Right cardiac atrium (tissue), 5 donors: ENCODE measurements at places on chromosomes 5 and 9. TPM values are rescaled to one million over a fixed set of nuclear protein-coding genes. Genes with fewer than 3 reads are reported as not detected.

The TUSC1 gene
- 17.3 TPM for total RNA-seq

The CTXN3 gene
- not detected for total RNA-seq

The RGS7BP gene
- total RNA-seq: 8.1 TPM

The DMRT3 gene
- total RNA-seq: not detected

The TMEM215 gene
- total RNA-seq: not detected

The IL13 gene
- total RNA-seq: not detected

The PCDHB11 gene
- total RNA-seq: 1.9 TPM

The ENHO gene
- 0.67 TPM for total RNA-seq

The PCDH1 gene
- 21.3 TPM for total RNA-seq

The IL33 gene
- total RNA-seq: 45.2 TPM

The FAM169A gene
- total RNA-seq: 8.9 TPM

The BTNL8 gene
- not detected for total RNA-seq

The ZNF354C gene
- 5.0 TPM for total RNA-seq

The MEF2C gene
- 64.5 TPM for total RNA-seq

The TSSK1B gene
- not detected for total RNA-seq

The TSLP gene
- total RNA-seq: 2.3 TPM

The GFI1B gene
- 0.34 TPM for total RNA-seq

The KCNMB1 gene
- total RNA-seq: 1.4 TPM

The RELL2 gene
- 2.0 TPM for total RNA-seq

The ALAD gene
- total RNA-seq: 29.9 TPM

The ASS1 gene
- total RNA-seq: 45.4 TPM

The CTNND2 gene
- total RNA-seq: 2.6 TPM

The SPINK13 gene
- total RNA-seq: not detected

The C9orf153 gene
- 0.53 TPM for total RNA-seq

The ITK gene
- total RNA-seq: 1.6 TPM

The CYFIP2 gene
- 33.4 TPM for total RNA-seq

The LRRC19 gene
- not detected for total RNA-seq

The RPL12 gene
- total RNA-seq: 606 TPM

The STPG3 gene
- not detected for total RNA-seq

The IL9 gene
- total RNA-seq: not detected

The C9orf72 gene
- 14.8 TPM for total RNA-seq

The MED10 gene
- total RNA-seq: 20.0 TPM

The TARS1 gene
- total RNA-seq: 74.5 TPM

The INSL4 gene
- not detected for total RNA-seq

The GABRG2 gene
- total RNA-seq: not detected

The SGCD gene
- 73.1 TPM for total RNA-seq

The CRHBP gene
- total RNA-seq: 3.8 TPM

The ZNF366 gene
- total RNA-seq: 4.5 TPM

The PCDHA5 gene
- total RNA-seq: 0.09 TPM

The SLC25A46 gene
- 43.6 TPM for total RNA-seq

The LIFR gene
- 63.7 TPM for total RNA-seq

The LCN12 gene
- 15.6 TPM for total RNA-seq

The PCDHGA8 gene
- 4.0 TPM for total RNA-seq

The FSTL4 gene
- total RNA-seq: not detected

The PPP3R2 gene
- not detected for total RNA-seq

The SLCO6A1 gene
- total RNA-seq: not detected
